GM13976 (cell line): ENCODE measurements at places on chromosomes 2 and 18.

- DNase-seq = no peak
Measured at GRCh38 chr18:60389314-60389713, 16.7 kb upstream of the MC4R start.

DNA sequence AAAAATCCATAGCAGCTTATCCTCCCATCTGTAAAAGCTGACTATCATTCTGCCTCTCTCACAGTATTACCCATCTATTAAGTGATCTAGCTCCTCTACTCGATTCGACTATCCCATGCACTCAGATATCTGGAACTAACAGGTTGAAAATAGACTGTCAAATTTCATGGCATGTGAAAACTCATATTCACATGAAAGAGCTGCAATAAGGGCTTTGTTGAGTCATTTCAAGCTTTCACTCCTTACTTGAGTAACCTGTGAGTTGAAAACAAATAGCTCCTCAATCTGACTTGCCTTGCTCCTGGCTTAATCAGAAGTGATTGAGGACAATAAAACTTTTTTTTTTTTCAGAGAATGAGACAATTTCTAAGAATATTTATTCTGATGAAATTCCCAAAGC lies 192.4 kb upstream of the ERBB4 start:
- DNase-seq = peak; percentile 58

DNA sequence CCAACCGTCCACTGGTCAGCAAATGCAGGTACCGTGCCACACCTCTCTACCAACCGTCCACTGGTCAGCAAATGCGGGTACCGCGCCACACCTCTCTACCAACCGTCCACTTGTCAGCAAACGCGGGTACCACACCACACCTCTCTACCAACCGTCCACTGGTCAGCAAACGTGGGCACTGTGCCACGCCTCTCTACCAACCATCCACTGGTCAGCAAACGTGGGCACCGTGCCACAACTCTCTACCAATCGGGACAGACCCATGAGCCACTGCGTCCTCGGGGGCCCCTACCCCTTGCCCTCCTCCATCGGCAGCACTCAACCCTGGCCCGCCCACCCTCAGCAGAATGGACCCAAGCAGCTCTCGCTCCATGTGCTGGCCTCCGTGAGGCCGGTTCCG lies 226.4 kb upstream of the SALL3 start:
- no peak for DNase-seq

- no peak for DNase-seq
Measured at GRCh38 chr2:10579441-10579840, 110.3 kb downstream of the NOL10 start.

DNA sequence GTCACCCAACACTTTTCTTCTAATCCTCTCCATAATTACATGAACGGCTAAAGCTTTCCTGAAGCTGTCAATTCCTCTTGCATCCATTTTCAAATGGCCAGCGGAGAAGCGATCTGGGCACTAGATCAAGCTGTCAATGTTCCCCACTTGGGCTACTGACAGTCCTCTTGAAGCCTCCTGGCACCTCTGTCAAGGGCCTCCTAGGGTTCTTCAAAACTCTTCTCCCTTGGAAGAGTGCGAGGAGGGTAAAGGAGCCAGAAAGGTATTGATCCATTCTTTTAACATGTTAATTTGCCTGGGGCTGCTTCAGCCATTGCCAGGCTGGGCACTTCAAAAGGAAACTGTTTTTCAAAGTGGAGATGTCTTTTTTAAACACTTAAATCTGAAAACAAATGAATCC lies 19.8 kb downstream of the EPHA4 start:
- no peak for DNase-seq

GRCh38 chr2:13996527-13996926 lies 636.0 kb upstream of the LRATD1 start:
- DNase-seq = no peak

DNA sequence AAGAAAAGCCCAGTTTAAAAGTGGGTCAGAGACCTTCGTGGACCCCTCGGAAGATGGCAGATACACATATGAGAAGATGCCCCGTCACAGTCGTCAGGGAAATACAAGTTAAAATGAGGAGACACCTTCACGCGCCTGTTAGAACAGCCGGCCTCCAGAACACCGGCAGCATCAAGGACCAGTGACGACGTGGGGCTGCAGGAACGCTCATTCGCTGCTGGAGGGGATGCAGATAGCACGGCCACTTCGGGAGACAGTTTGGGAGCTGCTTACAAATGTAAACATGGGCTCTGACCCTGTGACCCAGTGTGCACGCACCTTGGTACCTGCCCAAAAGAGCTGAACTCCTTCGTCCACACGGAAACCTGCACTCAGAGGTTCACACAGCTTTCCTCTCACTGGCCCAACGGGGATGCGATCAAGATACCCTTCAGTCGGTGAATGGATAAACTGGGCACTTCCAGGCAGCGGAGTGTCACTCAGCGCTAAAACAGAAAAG lies 83.7 kb upstream of the CTDP1 start:
- no peak for DNase-seq

DNA sequence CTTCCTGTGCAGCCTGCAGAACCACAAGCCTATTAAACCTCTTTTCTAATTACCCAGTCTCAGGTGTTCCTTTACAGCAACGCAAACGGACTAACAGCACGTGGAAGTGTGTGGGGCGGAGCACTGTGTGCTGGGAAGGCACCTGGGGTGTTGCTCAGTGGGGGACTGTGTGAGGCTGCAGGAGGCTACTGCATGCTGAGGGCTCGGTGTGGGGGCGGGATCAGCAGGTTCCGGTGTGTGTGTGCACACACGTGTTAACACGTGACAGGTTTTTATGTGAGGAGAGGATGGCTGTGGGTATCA lies 58.9 kb downstream of the ANKMY1 start:
- DNase-seq = no peak

DNA sequence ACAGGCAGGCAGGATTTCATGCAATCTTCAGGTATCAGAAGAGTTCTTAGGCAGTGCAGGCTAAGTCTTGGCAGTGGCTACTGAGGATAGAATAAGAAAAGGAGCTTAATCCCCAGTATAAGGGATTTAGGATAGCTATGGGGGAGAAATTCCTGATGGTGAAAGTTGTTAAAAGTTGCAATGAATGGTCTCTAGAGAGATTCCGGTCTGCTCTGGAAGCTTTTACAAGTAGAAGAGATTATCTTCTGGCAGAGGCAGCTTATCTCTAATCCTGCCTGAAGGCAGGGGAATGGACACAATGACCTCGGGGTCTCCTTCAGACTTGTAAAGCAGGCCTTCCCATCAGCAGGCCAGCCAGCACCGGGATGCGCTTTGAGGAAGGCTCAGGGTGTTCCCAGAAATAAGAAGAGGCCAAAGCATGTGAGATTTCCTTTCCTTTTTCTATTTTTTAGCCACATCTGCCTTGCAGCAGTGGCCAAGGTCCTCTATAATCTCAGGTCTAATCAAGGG lies 253.9 kb upstream of the KLHL29 start:
- no peak for DNase-seq

DNA sequence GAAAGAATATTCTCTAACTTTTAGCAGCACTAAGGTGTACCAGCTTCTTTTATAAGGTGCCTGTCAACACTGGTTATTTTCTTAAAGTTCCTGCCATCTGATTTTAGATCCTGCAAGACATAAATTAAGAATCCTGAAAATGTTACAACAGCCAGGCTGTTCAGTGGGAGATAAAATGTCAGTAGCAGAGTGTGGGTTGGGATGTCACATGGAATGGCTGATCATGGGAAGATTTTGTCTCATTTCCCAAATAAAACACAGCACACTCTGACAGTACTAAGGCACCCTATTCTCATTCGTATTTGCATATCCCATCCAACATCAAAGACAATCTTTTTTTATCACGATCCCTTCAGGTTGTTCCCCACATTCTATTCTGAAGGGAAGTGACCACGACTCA lies 2.4 kb upstream of the COX7A2L start:
- DNase-seq = no peak

DNA sequence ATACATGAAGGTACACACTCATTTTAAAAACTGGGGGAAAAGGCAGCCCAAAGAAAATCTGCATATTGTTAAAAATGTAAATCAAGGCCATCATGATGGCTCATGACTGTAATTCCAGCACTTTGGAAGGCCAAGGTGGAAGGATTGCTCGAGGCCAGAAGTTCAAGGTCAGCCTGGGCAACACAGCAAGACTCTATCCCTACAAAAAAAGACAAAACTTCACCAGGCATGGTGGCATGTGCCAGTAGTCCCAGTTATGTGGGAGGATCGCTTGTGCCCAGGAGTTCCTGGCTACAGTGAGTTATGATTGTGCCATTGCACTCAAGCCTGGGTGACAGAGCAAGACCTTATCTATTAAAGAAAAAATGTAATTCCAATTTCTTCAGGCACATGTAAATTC lies 34.6 kb upstream of the TMEM247 start:
- DNase-seq = no peak

DNA sequence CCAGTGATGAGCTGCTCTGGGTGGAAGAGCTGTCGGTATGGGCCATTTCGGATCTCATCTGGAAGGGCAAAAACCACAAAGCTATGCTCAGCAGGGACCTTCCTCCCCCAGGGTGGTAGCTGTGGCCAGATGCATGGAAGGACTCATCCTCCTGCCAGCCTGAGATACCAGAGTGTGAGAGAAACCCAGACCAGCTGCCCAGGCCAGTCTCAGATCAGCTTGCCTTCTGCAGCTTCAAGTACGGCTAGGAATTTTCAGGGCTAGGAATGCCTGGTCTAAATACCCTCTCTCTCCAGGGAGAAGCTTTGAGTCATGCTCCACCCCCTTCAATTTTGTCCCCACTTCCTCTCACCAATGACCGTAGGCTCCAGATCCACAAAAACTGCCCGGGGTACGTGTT lies 1.4 kb upstream of the TUBA4B start:
- DNase-seq = no peak

- no peak for DNase-seq
Measured at GRCh38 chr2:195706161-195706900, 49.3 kb downstream of the SLC39A10 start.

DNA sequence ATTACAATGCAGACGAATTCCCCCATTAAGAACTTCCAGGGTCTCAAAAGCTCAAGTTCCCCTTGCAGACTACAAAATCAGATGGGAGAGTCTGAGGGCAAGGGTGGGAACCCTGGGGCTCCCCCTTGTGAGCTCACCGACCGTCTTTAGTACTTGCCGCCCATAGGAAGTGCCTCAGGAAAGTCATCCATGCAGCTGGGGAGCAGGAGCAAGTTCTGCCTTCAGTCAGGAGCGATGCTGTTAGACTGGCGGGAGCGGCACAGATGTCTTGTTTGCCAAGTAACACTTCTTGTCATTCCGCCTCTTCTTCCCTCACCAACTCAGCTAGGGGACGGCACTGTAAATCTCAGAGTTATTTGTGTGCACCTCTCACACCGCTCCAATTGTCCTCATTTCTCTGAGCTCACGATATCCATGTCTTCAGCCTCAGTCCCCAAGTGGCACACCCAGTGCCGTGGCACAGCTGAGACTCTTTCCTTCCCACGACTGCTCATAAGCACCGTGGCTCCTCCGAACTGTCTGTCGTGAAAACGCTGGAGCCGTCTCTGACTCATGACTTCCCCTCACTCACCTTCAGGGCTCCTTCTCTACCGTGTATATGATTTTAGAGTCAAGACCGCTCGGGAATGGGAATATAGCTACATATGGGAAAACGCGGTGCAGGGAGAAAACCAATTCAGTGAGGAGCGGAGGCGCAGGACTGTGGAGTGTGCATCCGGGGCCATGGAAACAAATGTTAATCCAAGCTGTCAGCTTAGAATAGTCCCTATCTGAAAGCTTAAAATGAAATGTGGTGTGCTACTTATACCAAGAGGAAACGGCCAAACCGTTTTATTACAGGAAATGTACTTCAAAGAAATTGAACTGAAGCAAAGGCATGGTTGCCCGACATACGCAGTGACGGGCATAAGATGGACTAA lies 34.0 kb downstream of the UXS1 start:
- no peak for DNase-seq

GRCh38 chr18:29928081-29928480 lies 1114.5 kb downstream of the DSC3 start:
- no peak for DNase-seq

DNA sequence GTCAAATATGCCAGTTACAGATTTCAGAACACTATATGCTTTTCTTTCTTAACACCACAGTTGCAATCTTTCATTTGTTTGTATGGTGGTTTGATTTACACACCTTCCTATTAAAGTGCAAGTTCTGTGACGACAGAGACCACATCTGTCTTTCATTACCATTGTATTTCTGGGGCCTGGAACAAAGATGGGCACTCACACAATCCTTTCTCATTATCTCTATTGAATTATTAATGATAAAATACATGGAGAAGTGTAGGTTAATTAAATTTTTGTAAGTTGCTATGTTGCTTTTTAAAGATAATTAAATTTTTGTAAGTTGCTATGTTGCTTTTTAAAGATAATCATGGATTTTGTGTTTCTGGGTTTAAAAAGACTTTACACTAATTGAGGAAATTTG lies 79.9 kb downstream of the KCTD18 start:
- DNase-seq = no peak

DNA sequence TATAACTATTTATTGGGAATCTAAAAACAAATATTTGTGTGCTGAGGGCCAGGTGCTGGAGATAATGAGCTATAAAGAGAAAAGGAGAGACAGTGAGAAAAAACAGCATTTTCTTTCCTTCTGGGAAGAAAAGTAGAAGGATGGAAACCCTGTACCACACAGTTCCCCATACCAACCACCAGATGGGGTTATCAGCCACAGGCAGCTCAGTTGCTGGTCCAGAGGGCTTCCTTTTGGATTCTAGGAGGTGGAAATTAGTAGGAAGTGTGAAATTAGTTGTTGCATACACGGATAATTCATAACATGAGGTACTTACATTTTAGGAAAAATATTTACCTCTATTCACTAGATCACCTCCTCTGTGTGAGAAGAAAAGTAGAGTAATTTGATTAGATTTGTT lies 237.0 kb upstream of the FOSL2 start:
- no peak for DNase-seq

DNA sequence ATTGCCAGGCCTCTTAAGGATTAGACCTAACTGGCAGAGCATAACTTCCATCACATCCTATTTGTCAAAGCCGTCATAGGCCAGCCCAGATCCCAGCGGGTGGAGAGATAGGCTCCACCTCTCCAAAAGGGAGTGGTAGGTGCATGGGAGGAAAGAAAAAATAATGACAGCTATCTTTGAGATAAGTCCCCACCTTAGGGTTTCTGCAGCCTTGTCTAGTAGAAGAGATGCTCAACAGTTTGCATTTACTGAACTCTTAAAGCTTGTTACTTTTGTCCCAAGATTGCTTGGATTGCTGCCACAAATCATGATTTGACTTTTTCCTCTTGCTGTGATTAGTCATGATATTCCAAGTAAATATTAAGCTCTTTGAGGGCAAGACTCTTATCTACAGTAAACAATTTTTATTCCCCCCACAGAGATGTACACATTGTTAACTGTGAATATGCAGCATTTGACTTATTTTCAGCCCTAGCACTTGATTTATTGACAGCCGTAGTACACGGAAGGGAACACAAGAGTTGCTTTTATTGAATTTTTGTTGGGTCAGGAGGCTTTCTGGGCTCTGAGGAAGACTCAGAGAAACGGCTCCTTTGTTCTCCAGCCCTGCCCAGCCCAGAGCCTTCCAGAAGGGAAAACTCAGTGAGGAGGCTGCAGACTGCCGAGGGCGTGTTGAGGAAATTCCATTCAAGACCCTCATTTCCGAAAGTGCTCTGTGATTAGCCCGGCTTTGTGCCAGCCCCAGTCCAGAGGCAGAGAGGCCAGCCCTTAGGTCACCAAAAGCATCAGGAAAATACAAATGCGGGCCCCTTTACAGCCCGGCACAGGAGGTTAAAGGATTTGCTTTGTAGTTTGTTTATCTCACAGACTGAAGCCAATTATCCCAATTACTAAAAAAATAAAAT lies 75.5 kb upstream of the ZNF532 start:
- no peak for DNase-seq

- DNase-seq = peak; percentile 47
Measured at GRCh38 chr2:8022908-8023640, 658.8 kb upstream of the ID2 start.

- DNase-seq = no peak
Measured at GRCh38 chr18:39550701-39551100, 1985.1 kb upstream of the CELF4 start.
